ENCODE measurements at places on chromosomes 13 and 19.

DNA sequence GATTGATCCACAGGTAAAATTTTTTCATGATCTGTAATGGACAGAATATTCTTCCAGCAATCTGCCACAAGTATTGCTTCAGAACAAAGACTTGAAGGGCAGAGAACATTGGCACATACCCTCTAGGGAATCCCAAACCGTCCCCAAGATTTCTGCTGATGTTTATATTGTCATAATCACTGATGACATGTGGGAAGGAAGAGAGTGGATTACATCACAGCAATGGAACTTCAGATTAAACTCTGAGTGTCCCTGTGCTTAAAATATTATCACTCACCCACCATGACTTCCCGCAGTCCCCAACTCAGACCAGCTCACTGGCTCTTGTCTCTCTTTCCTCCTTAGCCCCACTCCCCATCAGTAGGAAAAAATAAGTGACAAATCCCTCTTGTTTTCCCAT is 8.5 kb upstream of the TPT1 start:
- no peak for DNase-seq

GRCh38 chr13:34076943-34077703 is 259.2 kb downstream of the RFC3 start:
- no peak for DNase-seq

DNA sequence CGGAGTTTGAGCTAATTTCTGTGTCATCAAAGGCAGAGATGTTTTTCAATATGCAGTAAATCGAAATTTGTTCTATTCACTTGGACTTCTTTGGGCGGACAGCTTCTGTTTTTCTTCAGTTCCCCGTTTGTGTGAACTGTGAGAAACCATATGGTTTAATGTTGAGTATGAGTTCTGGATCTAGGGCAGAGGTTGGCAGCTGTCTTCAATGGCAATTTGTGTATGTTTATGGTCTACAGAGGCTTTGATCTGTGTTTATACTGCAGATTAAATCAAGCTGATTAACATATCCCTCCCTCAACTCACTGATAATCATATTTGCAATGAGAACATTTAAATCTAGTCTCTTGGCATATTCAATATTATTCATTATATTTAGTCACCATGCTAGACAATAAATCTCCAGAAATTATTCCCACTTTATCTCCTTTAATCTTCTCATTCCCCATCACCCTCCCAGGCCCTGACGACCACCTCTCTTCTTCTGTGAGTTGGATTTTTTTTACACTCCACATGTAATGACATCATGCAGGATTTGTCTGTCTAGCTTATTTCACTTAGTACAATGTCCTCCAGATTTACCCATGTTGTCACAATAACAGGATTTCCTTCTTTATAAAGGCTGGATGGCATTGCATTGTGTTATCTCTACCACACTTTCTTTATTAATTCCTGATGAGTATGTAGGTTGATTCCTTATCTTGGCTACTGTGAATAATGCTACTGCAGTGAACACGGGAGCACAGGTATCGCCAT is 9.0 kb downstream of the ZNF331 start:
- DNase-seq: no peak

DNA sequence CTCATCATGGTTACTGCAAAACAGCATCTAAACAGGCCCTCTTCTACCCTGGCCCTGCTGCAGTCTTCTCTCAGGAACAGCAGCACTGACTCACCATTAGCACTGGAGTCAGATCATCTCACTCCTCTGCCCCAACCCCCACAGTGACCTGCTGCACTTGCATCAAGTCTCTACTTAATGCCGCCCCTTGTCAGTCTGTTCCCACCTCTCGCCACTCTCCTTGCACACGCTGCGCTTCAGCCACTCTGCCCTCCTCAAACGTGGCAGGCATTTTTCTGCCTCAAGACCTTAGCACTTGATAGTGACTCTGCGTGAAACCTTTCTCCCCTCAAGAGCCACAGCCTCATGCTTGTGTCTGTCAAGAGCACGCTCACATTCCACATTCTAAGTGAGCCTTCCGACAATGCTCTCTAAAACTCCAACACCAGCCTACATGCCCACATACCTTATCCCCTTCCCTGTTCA is 22.1 kb downstream of the MIPEP start:
- no peak for DNase-seq

GRCh38 chr19:9828551-9829063 is 889 bp downstream of the UBL5 start:
- no peak for DNase-seq

DNA sequence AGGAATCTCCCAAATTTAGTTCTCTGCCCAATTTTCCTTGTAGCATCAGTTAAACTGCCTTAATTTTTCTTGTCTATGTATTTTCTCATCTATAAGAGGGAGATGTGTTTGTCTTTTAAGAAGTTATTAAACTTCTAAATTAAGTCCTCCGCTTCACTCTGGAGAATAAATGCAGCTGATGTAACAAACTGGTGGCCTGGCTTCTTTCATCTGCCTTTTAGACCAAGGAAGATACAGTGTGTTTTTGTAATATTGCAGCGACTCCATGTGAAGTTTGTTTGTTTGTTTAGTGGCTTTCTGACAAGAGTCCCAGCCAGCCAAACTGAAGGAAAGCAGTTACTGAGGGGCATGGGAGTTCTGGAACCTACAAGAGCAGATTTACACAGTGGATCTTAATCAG is 56.4 kb downstream of the KLF12 start:
- DNase-seq: no peak

- no peak for DNase-seq
Measured at GRCh38 chr13:96100457-96101220, 10.7 kb downstream of the HS6ST3 start.

GRCh38 chr19:48642862-48643261 is 3.1 kb downstream of the CA11 start:
- DNase-seq: no peak

All from head of caudate nucleus (tissue), 42 donors.